ENCODE measurements at places on chromosomes 7 and 10. TPM values are rescaled to one million over a fixed set of nuclear protein-coding genes. Genes with fewer than 3 reads are reported as not detected.

ODAD2 gene
- 0.26 TPM for total RNA-seq

CARD11 gene
- total RNA-seq: 3.2 TPM

- DNase-seq: no peak
Measured at GRCh38 chr10:27658788-27659187, 86.8 kb downstream of the MKX start.

DNA sequence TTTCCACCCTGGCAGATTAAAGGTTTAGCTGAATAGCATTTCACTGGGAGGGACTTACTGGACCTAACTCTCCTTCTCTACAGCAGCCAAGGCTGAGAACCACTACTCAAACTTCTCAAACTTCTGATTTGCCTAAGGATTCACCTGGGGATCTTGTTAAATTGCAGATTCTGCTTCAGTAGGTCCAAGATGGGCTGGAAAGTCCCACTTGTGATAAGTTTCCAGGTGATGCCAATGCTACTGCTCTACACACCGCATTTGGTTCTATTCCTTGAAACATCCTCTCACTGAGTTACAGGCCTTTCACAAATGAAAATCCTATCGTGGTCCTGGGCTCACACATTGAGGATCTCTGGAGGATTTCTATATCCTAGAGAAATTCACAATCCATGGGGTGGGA, 147.9 kb downstream of the CHCHD3 start:
- no peak for DNase-seq

C10orf90 gene
- not detected for total RNA-seq

EPO gene
- not detected for total RNA-seq

GRCh38 chr7:138460176-138460648, at the start of gene TRIM24:
TRIM24 (plus strand) TSS chr7:138460259; CDS start chr7:138460549, 290 bp downstream.
- DNase-seq: no peak

STEAP1B gene
- total RNA-seq: 10.9 TPM

SNX13 gene
- 27.8 TPM for total RNA-seq

LRMDA gene
- total RNA-seq: 10.4 TPM

PRF1 gene
- total RNA-seq: not detected

DNA sequence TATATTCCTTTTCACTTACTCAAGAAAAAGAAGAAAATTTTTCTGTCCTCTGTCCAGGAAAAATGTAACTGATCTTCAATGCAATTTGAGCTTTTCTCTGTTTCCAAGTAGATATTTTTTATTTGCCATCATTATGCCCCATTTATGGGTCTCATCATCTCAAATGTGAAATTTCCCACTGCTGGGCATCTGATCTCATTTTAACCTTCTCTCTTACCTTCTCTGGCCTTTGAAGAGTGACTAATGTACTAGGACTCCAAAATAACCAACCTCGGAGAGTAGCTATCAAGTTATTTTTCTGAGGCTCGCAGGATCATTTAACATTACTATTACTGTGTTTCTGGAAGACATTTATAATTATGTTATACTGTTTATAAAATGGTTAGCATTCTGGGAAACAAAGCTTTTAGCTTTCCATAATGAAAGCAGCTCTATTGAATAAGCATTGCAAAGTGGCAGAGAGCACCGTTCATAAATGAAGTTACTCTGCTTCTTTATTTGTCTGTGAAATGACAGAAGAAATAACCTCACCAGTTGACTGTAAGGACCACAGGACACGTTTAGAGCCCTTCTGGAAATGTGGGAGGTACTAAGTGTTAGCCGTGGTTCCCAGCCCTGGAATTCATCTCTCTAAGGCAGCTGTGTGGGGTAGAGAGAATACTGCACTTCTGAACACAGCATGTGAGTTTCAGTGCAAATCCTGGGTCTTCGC, 33.3 kb upstream of the NMT2 start:
- DNase-seq: no peak

DNA sequence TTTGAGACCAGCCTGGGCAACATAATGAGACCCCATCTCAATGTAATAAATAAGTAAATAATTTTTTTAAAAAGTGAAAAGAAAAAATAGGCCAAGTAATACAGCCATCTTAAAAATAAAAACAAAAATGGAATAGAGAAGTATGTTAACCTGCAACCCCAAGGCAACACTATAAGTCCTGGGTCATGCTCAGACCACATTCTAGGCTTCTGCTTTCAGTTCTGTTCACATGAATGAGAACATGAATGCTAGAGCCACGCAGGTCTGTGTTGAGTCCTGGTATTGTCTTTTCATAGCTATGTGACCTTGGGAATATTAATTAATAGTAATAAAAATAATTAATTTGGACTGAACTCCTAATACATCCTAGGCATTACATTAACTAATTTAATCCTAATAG, 284.0 kb downstream of the AUTS2 start:
- DNase-seq: no peak

TFR2 gene
- total RNA-seq: 0.26 TPM

- DNase-seq: no peak
Measured at GRCh38 chr10:1126461-1126860, 70.3 kb downstream of the WDR37 start.

DNA sequence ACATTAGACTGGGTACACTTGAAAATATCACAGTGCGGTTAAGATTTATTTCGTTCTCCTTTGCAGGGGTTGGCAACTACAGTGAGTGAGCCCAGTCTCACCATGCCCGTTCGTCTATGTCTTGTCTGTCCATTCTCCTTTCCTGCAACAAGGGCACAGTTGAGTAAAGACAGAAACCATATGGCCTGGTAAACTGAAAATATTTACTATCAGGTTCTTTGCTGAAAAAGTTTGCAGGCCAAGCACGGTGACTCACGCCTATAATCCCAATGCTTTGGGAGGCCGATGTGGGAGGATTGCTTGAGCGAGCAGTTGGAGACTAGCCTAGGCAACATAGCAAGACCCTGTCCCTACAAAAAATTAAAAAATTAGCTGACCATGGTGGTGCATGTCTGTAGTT, 11.4 kb upstream of the KCTD7 start:
- no peak for DNase-seq

GRCh38 chr10:43424416-43424815, 12.5 kb upstream of the ZNF487 start:
- DNase-seq: no peak

- no peak for DNase-seq
Measured at GRCh38 chr7:6271694-6272440, 557 bp downstream of the CYTH3 start.

DNA sequence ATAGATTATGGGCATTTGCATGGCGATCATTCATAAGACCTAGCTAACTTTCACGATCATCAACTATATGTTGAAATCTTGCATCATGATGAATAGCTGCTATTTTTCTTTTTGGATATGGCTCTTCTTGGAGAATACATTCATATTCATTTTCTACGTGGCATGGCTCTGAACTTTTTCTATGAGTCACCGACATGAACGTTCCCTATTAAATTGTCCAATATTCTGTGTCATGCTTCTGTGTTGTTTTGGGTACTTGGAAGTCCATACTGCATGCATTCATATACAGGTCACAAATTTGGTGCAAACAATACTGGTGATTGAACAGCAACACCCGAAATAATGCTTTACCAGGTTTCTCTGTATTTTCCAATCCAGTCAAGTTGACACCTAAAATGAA, 37.9 kb upstream of the ANKRD1 start:
- no peak for DNase-seq

DNA sequence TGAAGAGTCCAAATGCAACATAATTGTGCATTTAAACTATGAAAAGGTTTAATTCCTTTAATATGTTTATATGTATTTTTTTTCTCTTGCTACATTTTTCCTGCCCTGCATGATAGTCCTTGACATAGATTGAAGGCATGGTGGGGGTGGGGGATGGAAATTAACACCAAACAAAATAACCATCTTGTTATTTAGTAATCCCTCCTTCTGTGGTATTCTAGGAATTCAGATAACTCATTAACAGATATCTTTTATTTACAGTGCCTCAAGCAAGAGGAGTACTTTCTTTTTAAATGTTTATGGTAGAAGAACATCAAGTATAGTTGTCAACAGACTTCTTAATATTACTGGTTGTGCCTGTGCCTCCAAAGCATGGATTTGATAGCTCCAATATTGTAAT, 337.6 kb upstream of the SEMA3A start:
- no peak for DNase-seq

DNA sequence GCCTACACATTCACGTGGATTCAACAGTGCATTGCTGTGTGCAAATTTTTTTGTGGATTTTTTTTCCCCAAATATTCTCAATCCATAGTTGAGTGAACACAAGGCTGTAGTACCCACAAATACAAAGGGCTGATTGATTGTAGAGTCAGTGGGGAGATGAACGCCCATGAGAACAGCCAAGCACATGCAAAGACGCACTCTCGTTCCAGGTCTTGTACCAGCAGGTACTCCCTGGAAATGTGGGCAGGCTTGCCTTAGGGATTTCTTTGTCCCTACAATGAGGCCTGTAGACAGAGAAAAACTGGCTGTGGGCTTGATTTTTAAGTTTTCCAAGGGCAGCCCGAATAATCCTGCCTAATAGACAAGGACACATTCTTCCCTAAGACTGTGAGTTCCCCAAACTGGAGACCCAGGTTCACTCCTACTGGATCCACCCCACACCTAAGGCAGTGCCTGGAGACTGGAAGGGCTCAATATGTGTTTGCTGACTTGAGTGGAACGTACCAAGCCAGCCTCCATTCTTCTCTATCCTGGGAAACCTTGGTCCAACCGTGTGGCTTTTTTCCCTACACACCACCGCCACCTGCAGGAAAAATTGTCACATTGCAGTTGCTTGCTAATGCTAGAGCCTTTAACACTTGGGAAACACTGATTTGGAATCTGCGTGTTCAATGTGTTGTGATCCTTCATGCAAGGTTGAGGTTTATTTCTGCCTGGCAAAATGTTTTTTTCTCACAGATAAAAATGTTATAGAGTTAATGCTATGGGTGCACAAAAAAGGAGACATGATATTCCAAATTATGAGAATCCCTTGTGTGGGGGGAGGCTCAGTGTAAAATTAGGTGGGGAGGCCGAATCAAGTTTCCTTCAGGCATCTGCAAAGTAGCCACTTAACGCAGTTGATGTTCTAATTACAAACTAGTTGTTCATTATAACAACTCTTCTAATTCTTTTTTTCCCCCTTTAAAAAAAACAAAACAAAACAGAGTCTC, 49.3 kb downstream of the PPP1R17 start:
- DNase-seq: peak; percentile 65

DNA sequence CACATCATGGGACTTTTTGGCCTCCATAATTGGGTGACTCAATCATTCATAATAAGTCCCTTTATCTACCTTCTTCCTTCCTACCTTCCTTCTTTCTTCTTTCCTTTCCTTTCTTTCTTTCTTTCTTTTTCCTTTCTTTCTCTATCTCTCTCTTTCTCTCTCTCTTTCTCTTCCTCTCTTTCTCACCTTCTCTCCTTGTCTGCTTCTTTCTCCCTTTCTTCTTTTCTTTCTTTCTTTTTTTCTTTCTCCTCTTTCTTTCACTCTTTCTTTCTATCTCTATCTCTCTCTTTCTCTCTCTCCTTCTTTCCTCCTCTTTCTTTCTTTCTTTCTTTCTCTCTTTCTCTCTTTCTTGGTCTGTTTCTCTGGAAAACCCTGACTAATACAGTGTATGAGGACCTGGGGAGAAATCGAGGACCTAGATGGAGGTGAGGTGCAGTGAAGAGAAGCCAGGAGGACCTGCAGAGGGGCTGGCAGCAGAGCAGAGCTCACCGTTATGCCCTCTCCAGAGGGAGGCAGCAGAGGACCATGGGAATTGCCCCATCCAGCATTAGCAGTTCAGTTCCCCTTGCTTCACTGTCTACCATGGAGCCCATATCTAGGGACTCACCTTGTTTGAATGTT, 52.7 kb upstream of the BTRC start:
- DNase-seq: peak; percentile 59

LIPM gene
- not detected for total RNA-seq

DNA sequence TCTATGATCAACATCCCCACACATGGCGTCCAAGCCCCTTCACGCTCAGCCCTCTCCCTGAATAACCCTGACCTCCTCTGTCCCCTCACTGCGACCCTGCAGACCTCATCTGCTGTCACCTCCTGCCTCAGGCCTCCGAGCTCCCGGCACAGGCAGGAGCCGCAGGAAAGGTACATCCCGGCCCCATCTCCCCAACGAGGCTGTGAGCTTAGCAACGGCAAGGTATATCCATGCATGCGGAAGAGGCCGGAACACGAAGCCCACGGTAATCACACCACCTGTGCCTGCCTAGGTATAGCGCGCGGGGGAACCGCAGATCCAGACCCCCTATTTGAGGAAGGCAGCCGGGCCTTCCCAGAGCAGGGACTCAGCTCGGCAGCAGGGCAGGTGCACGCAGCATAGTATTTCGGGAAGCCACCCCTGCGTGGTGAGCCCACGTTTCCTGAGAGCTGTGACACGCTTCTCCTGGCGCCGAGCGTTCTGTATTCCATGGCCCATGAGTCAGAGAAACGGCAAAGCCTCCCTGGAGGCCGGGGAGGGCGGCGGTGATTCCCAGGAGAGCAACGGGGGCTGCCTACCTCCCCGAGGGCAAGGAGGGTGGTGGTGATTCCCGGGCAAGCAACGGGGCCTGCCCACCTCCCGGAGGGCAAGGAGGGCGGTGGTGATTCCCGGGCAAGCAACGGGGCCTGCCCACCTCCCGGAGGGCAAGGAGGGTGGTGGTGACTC, 50.1 kb upstream of the DNAAF5 start:
- no peak for DNase-seq

DNA sequence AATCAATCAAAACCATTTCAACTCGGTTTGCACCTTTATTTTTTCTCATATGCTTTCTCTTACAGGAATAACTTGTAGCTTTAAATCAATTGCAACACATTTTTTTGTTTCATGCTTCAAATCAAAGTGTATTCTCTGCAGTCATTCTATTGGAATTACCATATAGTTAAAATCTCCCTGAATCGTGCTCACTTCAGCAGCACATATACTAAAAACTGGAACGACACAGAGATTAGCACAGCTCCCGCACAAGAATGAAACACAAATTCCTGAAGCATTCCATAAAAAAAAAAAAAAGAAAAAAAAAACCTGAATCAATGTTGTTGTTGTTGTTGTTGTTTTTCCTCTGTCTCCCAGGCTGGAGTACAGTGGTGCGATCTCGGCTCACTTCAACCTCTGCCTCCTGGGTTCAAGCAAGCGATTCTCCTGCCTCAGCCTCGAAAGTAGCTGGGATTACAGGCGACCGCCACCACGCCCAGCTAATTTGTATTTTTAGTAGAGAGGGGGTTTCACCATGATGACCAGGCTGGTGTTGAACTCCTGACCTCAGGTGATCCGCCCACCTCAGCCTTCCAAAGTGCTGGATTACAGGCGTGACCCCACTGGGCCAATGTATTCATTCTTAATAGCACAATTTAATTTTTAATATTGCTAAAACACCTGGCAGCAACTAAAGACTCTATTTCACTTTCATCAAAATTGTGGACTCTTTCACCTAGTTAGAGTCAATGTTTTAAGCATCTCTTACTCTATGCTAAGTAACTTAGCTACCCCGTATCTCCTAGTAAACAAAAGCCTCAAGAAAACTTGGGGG, 26.3 kb downstream of the ANKRD61 start:
- DNase-seq: no peak

CCL24 gene
- total RNA-seq: not detected

GRCh38 chr7:84117304-84117703, 77.3 kb downstream of the SEMA3A start:
- no peak for DNase-seq

- DNase-seq: peak; percentile 63
Measured at GRCh38 chr10:43878386-43878785, 229.7 kb upstream of the ZNF32 start.

TBXAS1 gene
- total RNA-seq: 0.64 TPM

All from dermis microvascular lymphatic vessel endothelial cell (primary cell).